ENCODE measurements at places on chromosomes 1 and 21.

DNA sequence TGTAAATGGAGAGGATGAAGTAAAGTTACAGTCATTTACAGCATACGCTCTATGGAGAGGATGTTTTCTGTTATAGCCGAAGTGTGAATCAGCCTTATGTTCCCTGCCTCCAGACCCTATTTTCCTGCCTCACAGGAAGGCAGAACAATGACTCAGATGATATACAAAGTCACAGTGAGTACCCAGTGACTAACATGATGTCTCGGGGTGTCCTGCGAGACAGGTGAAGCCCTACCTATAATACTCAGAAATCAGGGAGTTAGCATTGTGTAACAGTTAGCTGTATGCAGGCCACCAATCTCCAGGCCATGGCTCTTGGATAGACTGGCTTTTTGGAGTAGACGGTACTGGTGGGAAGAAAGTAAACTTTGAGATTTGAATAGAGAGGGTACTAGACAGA is 55.6 kb upstream of the FBXO28 start:
- no peak for DNase-seq

GRCh38 chr1:234336359-234336758 is 36.9 kb upstream of the COA6 start:
- DNase-seq, result no peak

- no peak for DNase-seq
Measured at GRCh38 chr1:221783936-221784335, 42.0 kb upstream of the DUSP10 start.

GRCh38 chr1:161511018-161511755 is 5.9 kb downstream of the FCGR2A start:
- no peak for DNase-seq

DNA sequence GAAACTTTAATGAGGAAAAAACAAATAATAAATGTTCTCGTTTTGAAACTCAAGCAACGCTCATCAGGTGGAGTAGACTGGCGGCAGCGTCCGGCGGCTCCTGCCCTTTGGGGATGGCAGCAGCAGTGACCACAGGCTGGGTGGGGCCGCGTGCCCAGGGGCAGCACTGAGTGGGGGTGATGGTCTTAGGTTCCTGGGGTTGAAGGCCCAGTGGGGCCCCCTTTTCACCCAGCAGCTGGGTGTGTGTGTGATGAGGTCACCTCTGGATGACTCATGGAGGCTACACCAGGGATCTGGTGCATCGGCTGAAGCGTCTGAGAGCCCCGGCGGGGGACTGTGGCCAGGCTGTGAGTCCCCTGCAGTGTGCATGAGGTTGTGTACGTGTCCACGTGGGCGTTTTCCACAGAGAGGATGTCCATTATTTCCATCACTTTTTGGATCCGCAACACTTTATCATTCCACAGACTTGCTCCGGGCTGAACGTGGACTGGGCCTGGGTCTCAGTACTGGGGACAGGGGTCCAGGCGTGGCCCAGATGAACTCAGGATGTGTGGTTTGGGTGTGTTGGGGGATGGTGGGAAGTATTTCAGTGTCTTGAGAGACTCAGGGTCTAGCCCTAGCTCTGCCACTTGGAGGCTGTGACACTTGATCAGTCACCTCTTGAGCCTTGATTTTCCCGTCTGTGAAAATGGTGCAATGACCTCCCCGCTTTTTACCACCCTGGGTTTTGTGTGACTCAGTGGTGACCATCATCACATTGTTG is 25.6 kb downstream of the LDLRAP1 start:
- no peak for DNase-seq

GRCh38 chr1:204988196-204988595 is 54.8 kb upstream of the CNTN2 start:
- DNase-seq, result no peak

- no peak for DNase-seq
Measured at GRCh38 chr1:166350490-166350889, 183.7 kb upstream of the FAM78B start.

DNA sequence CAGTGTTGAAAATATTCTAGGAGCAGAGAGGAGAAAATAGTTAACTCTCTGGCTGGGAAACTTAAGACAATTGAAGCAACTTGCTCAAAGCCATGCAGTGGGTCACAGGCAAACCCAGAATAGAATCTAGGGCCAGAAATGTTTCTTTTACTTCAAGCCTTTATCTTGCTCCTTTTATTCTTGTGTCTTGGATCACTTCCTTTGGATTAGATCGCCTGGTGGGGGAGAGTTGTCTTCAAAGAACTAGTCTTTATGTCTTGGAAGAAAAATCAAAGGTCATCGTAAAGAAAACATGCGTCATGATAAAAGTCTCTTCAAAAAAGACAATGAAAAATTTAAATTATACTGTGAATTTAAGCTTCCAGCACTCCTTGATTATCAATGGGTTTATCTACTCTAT is 493.6 kb upstream of the USP24 start:
- no peak for DNase-seq

- no peak for DNase-seq
Measured at GRCh38 chr1:153771841-153772593, 3.2 kb upstream of the SLC27A3 start.
